Foreskin keratinocyte (primary cell): ENCODE measurements at places on chromosomes 1 and 21. TPM values are rescaled to one million over a fixed set of nuclear protein-coding genes. Genes with fewer than 3 reads are reported as not detected.

GRCh38 chr21:30340714-30341573 lies 3.5 kb upstream of the KRTAP27-1 start:
- no peak for DNase-seq

GRCh38 chr1:226838456-226838855 lies 32.0 kb upstream of the PSEN2 start:
- no peak for DNase-seq

GRCh38 chr1:15296585-15297321 lies 49.7 kb downstream of the FHAD1 start:
- DNase-seq = no peak

DNA sequence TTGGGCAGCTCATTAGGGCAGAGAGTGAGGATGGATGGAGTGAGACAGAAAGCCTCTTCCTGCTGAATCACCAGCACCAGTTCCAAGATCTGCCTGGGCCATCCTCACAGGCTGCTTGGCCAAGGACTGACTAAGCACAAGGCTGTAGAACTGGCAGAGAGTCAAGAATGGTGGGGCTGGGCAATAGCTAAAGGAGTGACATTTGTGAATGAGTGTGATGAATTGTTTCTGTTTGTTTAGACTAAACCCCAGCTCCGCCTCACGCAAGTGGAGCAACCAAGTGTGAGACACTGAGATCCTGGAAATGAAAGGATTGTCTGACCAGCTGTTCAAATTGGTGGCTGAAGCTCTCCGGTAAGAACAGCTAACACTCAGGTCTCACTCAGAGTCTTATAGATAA lies 38.6 kb downstream of the BRINP2 start:
- peak; percentile 98 for DNase-seq

DNA sequence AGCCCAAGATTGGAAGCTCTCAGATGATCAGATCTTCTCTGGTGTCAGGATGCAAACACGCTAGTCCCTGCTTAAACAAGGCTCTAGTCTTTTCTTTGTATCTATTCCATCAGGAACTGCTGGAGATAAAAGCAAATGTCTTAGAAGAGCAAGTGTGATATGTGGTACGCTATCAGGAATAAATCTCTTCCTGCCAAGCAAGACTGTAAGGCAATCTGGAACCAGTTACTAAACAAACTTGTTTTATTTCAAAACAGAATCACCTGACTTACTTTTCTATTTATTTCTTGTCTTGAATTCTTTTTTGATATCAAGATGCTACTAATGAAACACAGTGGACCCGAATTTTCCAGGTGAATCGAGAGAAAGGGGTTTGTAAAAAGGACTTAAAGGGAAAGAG lies 139.9 kb upstream of the ZNF644 start:
- DNase-seq = no peak

GRCh38 chr1:117493906-117494305 lies 111.9 kb upstream of the TENT5C start:
- DNase-seq = no peak

- no peak for DNase-seq
These were observed 54.9 kb downstream of the ADAMTS1 start for GRCh38 chr21:26790296-26790695.

- no peak for DNase-seq
These were observed 93.2 kb downstream of the ARHGEF10L start for GRCh38 chr1:17632541-17633184.

GRCh38 chr1:171173069-171173468 lies 12.0 kb upstream of the FMO2 start:
- DNase-seq = no peak

GRCh38 chr1:182211386-182211785 lies 149.9 kb upstream of the ZNF648 start:
- DNase-seq = no peak

GRCh38 chr1:204652497-204652896 lies 33.0 kb downstream of the LRRN2 start:
- no peak for DNase-seq

GRCh38 chr1:151144474-151145303 lies 1.7 kb downstream of the SEMA6C start:
- no peak for DNase-seq

DNA sequence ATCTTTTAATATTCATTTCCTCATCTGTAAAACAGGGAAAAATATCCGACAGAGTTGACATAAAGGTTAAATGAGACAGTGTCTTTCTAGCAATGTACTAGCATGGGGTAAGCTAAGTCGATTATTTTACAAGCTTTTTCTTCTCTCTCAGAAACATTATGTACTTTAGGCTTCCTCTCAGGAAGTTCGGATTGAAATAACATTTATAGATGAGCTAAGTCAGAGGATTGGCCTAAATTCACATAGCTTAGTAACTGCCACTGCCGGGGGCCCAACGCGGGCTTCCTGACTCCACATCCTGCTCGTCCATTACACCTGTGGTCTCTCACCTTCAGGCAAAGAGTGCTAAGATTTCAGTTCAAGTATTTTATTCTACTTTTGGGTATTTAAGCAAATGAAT lies 462.3 kb upstream of the NFIA start:
- DNase-seq = no peak

The LGR6 gene
- 0.21 and 0.78 TPM in 2 replicates for total RNA-seq

The SERINC2 gene
- 153 and 158 TPM in 2 replicates for total RNA-seq

The DPYD gene
- 2.8 and 3.0 TPM in 2 replicates for total RNA-seq

The PLPPR5 gene
- 0.11 and 0.20 TPM in 2 replicates for total RNA-seq
